ENCODE measurements at places on chromosomes 6 and 20. TPM values are rescaled to one million over a fixed set of nuclear protein-coding genes. Genes with fewer than 3 reads are reported as not detected.

DNA sequence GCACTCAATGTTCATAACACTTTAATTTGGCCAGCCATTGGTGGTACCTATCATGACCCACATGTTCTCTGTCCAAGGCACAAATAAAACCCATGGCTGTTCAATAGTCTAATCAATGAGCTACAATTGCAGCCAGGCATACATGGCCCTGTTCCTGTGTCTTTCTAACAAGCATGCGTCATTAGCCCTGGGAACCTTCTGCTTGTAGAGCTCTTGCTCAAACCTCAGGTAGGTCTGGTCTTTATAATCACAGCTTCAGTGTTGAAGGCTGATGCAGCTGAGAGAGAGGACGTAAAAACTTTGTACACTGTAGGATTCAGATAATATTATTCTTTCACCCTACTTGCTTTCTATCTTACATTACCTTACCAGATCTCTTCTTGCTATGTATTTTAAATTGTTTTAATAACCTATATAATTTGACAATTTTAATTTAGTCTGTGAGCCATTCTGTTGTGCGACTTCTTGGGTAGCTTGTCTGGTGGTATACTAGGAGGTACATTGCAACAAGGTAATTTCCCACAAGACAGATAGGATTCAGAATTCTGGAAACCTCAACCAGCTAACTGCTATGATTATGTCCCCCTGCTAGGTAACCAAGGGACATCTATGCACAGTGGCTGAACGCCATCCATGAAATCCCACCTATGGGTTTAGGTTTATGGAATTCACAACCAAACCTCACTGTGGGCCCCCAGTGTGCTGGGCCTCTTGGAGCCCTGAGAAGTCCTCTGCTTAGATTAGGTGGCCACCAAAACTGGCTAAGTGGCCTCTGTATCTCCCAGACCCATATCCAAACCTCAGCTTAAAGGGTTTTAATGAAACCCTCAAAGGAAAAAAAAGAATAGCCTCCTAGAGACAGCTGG lies 55.4 kb upstream of the RIPOR2 start:
- H3K27ac ChIP-seq: no peak overlapping the region
- no peaks in the 10 kb centered on the region for H3K4me1 ChIP-seq
- H3K36me3 ChIP-seq: no peaks in the 10 kb centered on the region
- H3K4me3 ChIP-seq: no peak overlapping the region
- DNase-seq: no peak
- no peaks in the 10 kb centered on the region for H3K27me3 ChIP-seq

The MYB gene
- polyA plus RNA-seq: 12.1 TPM

- H3K27ac ChIP-seq: no peak overlapping the region
- no peak for DNase-seq
- no peaks in the 10 kb centered on the region for H3K4me1 ChIP-seq
- no peaks in the 10 kb centered on the region for H3K27me3 ChIP-seq
- H3K36me3 ChIP-seq: no peaks in the 10 kb centered on the region
Measured at GRCh38 chr6:124053315-124053714, 249.7 kb downstream of the NKAIN2 start.

DNA sequence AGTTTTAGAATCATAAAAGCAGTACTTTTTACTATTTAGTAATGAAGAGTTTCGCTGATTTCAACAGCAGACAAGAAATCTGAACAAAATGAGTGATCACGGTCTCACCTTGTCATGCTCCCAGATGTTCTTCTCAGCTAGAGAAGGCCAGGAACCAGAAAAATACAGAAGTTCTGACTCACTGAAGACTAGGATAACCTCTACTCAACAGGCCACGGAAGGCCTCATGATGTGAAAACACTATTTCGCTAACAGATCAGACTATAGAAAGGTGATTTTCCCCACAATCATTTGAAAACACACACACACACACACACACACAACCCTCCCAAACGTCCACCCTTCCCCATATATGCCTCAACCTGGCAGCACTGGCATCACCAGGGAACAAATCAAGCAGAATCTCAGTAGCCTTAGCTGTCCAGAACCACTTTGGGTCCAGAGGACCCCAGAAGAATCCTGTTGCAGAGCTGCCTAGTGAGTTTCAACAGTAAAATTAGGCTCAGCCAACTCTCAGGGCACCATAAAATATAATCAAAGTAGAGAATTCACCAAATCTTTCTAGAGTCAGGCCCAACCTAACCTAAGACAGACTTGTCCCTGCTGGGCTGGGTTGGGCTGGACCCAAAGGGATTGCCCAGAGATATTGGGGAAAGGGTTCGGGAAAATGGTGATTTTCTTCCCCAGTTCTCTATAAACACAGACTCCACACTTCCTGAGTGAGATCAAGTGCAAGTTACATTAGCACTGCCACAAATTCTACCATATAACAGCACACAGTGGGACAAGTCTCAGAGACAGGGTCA lies 7.9 kb downstream of the EXOC2 start:
- peaks cover under 1% of the 10 kb centered on the region for H3K36me3 ChIP-seq
- H3K27ac ChIP-seq: peak overlapping the region; percentile 14
- H3K4me1 ChIP-seq: no peaks in the 10 kb centered on the region

The CD109 gene
- 4.7 TPM for polyA plus RNA-seq

The DSTN gene
- polyA plus RNA-seq: 304 TPM

The SMOC2 gene
- polyA plus RNA-seq: 15.9 TPM

DNA sequence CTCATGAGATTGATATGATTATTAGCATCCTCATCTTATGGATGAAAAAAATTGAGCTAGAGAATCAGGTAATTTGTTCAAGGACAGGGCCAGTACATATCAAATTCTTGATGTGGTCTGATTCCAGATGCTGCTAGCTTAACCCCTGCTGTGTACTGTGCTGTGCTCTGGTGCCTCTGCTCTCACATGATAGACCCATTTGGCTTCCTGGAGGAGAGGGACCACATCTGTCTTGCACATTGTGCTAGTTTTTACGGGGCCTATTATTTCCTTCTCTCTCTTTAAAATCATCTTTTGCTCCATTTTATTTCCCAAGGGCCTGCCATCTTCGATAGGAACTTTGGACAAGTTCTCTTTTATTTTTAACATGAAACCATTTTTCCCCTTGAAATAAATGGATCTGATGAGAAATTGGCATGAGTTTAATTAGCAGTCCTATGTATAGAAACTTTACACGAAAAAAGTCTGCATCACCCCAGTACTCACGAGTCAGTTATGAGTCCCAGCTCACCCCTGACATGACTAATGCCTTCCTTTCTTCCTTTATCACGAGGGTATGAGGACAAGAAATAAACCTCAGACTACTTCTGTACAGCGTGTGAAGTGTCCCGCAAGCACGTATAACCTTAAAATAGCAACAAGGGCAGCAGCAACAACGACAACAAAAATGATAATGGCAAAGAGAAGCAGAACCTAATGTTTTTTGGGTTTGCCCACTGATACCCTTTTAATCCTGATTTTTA lies 26.5 kb downstream of the CD109 start:
- DNase-seq: no peak
- no peaks in the 10 kb centered on the region for H3K27me3 ChIP-seq
- no peak overlapping the region for H3K4me3 ChIP-seq

DNA sequence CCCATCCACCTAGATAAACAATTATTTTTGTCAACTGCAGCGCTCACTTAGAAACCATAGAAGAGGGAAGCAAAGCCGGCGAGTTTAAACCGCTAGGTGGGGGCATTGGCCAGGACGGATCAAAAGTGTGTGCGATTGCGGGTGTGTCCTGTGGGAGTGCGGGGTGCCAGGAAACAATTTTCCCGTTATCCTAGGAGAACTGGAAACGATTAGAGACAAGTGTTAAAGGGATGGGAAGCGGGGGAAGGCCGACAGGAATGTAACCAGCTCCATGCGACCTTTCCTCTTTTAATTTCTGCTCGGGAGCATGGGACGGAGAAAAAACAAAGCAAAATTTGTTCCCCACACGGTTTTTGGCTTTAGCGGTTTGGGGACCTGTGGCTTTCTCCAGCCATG lies 2.8 kb upstream of the HTR1B start:
- H3K27ac ChIP-seq: no peak overlapping the region
- no peaks in the 10 kb centered on the region for H3K36me3 ChIP-seq
- peaks cover 58% of the 10 kb centered on the region for H3K27me3 ChIP-seq
- H3K4me1 ChIP-seq: peaks cover 4% of the 10 kb centered on the region

DNA sequence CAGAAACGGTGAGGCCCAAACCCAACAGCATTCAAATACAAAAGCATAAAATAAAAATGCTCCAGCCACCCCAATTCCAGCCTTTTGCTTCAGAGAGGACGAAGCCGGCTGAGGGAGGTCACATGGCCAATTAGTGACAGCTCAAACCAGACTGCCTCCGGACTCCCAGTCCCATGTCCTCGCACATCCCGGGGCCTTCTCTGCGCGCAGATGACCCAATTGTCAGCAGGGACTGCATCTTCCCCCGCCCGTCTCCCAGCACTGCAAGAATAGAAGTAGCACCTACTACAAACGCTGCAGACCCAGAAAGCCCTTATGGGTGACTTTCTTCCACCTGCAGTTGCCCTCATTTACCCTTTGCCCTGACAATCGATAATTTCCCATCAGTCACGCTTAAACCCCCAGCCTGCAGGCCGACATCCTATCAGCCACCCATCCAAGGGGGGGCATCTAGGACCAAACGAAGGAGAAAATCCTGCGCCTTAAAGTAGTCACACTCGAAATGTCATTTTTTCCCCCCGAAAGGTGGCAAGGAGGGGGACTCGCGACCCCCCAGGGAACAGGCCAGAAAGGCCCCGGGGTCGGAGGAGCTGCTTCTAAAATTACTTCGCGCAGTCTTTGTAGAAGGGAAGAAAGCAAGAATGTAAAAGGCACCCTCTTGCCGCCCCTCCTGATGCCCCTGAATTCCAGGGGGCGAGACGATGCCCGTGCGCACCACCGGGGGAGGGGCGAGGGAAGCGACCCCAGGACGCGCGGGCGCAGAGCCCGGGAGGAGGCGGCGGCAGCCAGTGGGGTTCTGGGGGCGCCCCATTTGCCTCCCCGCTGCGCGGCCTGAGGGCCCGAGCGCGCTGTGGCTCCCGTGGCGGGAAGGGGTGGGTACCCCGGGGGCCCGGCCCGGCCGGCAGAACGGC lies 792 bp downstream of the SLC23A2 start:
- peak; percentile 32 for DNase-seq
- no peaks in the 10 kb centered on the region for H3K36me3 ChIP-seq
- no peak overlapping the region for H3K27ac ChIP-seq
- H3K27me3 ChIP-seq: no peaks in the 10 kb centered on the region
- H3K4me3 ChIP-seq: peak overlapping the region; percentile 58

DNA sequence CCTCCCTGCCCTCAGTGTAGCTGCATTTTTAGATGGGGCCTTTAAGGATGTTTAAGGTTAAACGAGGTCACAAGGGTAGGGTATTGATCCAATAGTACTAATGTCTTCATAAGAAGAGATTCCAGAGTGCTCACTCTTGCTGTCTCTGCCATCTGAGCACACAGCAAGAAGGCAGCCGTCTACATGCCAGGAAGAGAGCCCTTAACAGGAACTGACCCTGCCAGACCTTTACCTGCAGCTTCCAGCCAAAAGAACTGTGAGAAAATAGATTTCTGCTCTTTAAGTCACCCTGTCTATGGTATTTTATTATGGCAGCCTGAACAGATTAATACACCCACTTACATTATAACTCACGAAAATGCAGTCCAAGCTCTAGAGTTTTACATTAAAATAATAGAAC lies 685.3 kb upstream of the MARCKS start:
- no peaks in the 10 kb centered on the region for H3K36me3 ChIP-seq
- H3K27ac ChIP-seq: no peak overlapping the region
- no peaks in the 10 kb centered on the region for H3K4me1 ChIP-seq
- H3K27me3 ChIP-seq: no peaks in the 10 kb centered on the region

The TGM3 gene
- polyA plus RNA-seq: 0.25 TPM

DNA sequence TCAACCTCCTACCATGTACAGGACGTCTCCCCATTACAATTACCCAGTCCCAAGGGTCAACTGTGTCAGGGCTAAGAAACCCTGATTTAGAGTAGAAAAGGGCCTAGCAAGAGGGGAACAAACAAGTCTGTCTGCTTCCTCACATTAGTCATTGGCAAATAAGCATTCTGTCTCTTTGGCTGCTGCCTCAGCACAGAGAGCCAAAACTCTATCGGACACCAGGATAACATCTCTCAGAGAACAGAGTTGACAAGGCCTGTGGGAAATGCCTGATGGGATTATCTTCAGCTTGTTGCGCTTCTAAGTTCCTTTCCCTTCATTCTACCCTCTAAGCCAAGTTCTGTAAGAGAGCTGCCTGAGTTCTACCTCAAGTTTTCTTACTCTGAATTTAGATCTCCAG lies 19.0 kb upstream of the VSX1 start:
- H3K4me3 ChIP-seq: no peak overlapping the region
- no peak for DNase-seq
- no peak overlapping the region for H3K27ac ChIP-seq
- H3K36me3 ChIP-seq: no peaks in the 10 kb centered on the region
- H3K27me3 ChIP-seq: peaks cover 12% of the 10 kb centered on the region
- no peaks in the 10 kb centered on the region for H3K4me1 ChIP-seq

DNA sequence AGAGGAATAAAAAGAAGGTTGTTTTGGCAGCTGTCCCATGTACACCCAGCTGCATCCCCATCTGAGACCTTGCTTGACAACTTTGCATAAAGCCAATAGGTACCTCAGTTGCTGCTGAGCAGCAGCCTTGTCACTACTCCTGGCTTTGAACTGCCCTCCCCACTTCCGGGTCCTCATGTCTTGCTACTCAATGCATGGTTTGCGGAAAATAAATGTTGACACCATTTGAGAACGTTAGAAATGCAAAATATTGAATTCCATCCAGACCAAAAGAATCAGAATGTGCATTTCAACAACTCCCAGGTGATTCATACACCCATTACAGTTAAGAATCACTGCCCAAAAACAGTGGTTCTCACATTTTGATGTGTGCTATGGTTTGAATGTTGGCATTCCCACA lies 32.9 kb downstream of the GPX5 start:
- peaks cover 14% of the 10 kb centered on the region for H3K27me3 ChIP-seq
- no peak overlapping the region for H3K27ac ChIP-seq
- H3K36me3 ChIP-seq: no peaks in the 10 kb centered on the region

DNA sequence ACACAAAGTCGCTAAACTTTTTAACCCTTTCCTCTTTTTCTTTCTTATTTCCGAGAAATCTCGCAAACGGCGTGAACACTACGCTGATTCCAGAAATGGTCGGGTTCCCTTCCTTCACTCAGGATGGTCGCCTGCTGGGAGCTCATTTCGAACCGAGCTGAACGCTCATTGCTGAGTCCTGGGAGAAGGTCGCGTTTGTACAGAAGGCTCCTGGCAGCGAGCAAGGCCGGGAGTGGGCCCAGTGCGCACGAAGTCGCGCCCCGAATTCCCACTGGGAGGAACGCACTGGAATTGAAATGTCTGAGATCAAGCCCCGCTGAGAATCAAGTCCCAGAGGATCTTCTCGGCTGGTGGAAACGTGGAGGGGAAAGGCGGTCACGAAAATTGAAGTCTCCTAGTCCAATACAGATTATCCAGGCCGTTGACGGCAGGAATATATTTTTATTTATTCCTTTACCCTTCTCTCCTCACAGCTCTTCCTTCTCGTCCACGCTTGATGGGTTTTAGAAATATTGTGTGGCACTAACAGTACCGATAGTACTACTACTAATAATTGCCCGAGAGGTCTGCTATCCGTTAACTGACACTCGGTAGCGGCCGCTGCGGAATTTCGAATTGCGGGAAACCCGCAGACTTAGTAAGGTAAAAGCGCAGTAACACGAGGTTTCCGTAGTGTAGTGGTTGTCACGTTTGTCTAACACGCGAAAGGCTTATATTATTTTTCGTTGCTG lies 207.2 kb upstream of the ZNF184 start:
- H3K27ac ChIP-seq: no peak overlapping the region
- peaks cover 15% of the 10 kb centered on the region for H3K4me1 ChIP-seq
- no peak for DNase-seq
- H3K27me3 ChIP-seq: peaks cover 76% of the 10 kb centered on the region
- no peak overlapping the region for H3K4me3 ChIP-seq
- H3K36me3 ChIP-seq: no peaks in the 10 kb centered on the region

The RAB23 gene
- polyA plus RNA-seq: 16.3 TPM

The ARMH2 gene
- not detected for polyA plus RNA-seq

The CST2 gene
- polyA plus RNA-seq: 0.07 TPM

The PRDM13 gene
- polyA plus RNA-seq: 0.03 TPM

Measured in large intestine (tissue), 12 donors.